Activated T-cell treated with anti-CD3 and anti-CD28 coated beads for 4 hours (primary cell): ENCODE measurements at places on chromosomes 12 and 14.

- no peak for DNase-seq
These were observed 177.7 kb upstream of the FRMD6 start for GRCh38 chr14:51473808-51474565.

DNA sequence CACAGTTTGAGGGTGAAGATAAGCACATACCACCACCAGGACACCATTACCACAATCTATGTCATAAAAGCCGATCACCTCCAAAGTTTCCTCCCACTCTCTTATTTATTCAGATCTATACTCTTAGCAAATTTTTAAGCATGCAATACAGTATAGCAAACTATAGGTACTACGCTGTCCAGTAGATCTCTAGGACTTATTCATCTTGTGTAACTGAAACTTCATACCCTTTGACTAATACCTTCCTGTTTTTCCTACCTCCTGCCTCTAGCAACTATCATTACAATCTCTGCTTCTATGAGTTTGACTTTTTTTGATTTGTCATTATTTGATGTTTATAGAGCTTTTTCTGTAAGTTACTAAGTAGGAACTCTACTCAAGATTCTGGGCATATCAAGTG lies 84.5 kb upstream of the MANSC4 start:
- DNase-seq: no peak

- DNase-seq: no peak
These were observed 648.3 kb upstream of the MDGA2 start for GRCh38 chr14:48323665-48324064.

DNA sequence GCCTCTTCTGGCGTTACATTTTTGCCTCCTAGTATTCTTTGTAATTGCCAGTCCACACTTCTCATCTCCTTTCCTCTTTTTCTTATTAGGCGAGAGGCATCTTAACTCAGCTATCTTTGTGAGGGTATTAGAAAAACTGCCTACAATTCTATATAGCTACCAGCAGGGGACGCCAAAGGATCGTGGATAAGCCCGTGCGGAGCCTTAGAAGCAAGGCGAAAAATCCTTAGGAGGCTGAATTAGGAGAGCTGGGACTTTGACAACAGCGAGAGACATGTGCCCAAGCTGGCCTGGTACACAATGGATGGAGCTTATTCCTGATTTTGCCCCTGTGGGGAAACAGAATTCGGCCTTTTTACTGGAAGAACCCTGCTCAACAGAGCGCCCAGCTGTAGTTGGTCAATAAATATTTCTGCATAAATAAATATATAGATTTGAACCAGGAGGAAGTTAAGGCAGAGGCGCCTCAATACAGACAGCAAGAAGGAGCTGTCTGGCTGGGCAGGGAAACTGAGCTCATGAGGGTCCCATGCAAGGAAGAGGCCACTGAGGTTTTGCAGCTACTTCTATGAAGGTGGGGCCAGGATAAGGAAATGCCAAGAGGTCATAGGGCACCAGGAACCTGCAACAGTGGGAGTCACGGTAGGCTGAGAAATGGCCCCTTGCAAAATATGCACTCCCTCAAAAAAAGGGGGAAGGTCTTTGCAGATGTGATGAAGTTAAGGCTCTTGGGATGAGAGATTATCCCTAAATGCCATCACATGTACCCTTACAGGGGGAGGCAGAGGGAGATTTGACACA lies 14.6 kb upstream of the RBM19 start:
- DNase-seq: no peak

- no peak for DNase-seq
These were observed 282.8 kb downstream of the CEP128 start for GRCh38 chr14:80658733-80659132.

DNA sequence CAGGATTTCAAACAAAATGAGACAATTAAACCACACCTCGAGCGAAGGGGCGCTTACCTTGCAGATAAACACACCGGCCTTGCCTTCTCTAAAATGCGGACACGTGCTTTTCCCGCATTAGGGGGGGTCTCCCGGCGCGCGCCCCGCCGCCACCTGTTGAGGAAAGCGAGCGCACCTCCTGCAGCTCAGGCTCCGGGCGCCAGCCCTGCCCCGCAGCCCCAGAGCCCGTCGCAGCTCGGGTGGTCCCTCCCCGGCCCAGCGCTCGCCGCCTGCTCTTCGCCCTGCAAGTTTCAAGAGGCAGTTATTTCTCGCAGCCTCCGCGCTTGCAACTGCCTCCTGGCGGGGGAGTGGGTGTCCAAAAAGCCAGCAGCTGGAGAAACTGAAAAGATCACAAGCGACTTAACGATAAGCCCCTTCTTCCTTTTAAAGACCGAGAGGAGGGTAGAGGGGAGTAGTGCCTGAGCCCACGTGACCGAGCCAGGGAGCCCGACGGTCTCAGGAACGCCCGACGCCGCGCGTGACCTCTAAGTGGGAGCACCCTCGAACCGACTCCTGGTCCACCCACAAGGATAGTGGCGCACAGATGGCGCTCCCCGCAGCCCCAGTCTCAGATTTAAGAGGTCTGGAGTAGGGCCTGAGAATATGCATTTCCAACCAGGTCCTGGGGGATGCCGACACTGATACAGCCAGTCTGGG lies at the start of gene ESR2:
ESR2 (minus strand) TSS at position 396 of the 696 bp plus-strand sequence. CDS start 11,386 bp downstream, outside the sequence.
- DNase-seq: no peak

DNA sequence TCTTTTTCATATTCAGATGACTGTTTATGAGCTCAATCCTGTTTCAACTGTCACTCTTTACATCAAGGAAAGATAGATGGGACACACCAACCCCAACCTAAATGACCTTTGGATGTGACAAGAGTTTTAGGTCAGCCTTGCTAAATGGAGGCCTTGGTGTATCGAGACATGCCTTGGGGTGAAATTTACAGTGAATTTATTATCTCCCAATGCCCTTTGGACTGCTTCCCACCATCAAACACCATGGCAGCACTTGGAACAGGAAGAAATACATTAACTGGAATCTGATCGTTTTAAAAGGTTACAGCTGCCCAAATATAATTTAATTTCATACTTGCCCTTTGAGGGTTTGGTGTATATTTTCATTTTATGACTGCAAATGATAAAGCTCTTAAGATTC lies 327.6 kb downstream of the SOX5 start:
- DNase-seq: no peak

DNA sequence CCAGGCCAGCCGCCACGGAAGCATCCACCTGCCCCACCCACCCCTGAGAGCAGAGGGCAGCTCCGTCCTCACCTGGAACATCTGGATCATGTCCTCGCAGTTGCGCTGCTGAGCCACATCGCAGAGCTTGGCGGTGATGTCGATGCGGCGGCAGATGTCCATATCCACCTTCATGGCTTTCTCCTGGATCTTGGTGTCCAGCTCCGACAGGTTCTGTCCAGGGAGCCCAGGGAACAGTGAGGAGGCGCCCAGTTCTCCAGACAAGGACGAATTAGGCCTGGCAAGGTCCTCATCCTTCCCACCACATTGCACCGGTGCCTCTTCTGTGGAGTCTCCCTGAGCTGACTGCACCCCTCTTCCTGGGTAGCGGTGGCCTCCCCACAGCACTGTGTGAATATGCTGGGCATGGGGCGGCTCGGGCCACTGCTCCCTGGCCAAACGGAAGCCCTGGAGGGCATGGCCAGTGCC lies 6.1 kb downstream of the IFFO1 start:
- DNase-seq: no peak

GRCh38 chr14:91405241-91405721 lies 12.3 kb downstream of the CCDC88C start:
- peak; percentile 69 for DNase-seq

GRCh38 chr14:31286456-31287293 lies 79.1 kb upstream of the HECTD1 start:
- DNase-seq: no peak
